ENCODE measurements at places on chromosomes 11 and 22.

GRCh38 chr22:40256516-40256915, 78.8 kb downstream of the TNRC6B start:
- DNase-seq, result no peak

GRCh38 chr11:61972112-61972671, 4.8 kb upstream of the FTH1 start:
- DNase-seq, result no peak

DNA sequence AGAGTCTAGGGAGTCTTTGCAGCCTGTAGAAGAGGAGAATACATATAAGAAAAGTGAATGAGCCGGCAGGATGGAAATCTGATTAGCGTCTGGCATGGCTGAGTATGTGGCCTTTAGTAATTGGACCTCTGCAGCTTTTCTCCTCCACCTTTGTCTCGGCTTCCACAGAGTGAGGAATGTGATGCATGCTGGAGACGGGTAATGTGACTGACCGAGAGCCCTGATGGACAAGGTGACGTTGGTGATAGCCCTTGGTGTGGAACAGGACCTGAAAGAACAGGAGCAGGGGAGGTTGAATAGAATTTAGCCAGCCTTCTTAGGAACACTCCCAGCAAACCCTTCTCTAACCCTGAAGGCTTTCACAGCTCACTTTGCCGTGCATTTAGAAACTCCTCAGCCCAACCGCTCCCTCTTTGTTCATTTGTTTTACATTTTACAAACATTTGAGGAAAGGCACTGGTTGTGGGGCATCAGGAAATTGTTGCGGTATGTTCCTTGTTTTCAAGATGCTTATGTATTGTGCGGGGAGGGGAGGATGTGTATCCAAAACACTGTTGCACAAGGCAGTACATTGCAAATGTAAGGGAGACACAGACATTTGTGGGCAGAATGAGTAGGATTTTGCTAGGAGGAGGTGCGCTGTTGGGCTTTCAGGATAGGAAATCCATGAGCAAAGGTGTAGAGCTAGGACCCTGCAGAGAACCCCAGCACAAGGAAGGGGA, 6.9 kb downstream of the GTPBP1 start:
- no peak for DNase-seq

GRCh38 chr11:115345840-115346239, 158.4 kb downstream of the CADM1 start:
- no peak for DNase-seq

GRCh38 chr11:3085052-3085451, 27.8 kb upstream of the CARS1 start:
- DNase-seq, result no peak

- no peak for DNase-seq
Measured at GRCh38 chr22:23913306-23913660, 19.1 kb downstream of the MIF start.

- DNase-seq, result no peak
Measured at GRCh38 chr22:37827056-37827455, 3.9 kb downstream of the GALR3 start.

- DNase-seq, result no peak
Measured at GRCh38 chr11:78398715-78399114, 18.9 kb downstream of the GAB2 start.

DNA sequence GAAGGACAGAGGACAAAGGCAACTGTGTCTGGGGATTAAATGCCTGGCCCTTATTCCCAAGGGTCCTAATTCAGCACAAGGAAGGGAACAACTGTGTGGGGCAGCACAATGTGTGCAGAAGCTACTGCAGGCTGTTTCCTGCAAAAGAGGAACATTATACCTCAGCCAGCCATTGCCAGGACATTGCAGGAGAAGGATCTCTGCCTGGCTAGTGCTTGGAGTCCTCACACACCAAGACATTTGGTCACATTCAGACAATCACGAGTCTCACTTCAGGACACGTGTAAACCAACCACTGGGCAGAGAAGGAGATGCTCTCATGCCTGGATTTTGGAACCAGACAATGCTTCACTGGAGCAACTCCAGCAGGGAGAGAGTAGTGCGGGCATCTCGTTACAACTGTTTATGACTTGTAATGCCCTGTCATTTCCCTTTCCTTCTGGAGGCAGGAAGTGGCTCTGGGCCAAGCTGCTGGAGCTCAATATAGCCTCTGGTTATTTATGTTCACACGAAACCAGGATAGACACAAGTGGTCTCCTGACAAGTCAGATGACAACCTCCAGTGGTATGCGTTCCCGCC, 23.9 kb upstream of the ZC3H12C start:
- DNase-seq, result no peak

- DNase-seq, result no peak
Measured at GRCh38 chr11:19546325-19546724, 166.3 kb upstream of the NAV2 start.

GRCh38 chr11:70312401-70313357, 42.2 kb downstream of the PPFIA1 start:
- no peak for DNase-seq

- no peak for DNase-seq
Measured at GRCh38 chr11:121938076-121938475, 177.9 kb downstream of the BLID start.

- DNase-seq, result no peak
Measured at GRCh38 chr11:57320719-57321387, 3.9 kb downstream of the TNKS1BP1 start.

GRCh38 chr11:98736833-98737232, 283.9 kb upstream of the CNTN5 start:
- no peak for DNase-seq

DNA sequence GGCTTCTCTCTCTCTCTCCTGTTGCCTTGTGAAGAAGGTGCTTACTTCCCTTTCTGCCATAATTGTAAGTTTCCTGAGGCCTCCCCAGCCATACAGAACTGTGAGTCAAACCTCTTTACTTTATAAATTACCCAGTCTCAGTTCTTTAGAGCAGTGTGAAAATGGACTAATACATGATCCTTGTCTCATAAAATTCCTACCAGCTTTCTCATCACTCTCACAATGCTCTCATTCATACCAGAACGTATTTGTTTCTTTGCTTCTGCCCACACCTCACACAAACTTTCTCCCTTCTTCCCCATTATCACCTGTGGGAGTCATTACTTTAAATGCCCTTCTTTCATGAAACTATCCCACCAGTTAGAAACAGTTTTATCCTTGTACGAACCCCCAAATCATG, 62.7 kb upstream of the ARHGAP42 start:
- DNase-seq, result no peak

DNA sequence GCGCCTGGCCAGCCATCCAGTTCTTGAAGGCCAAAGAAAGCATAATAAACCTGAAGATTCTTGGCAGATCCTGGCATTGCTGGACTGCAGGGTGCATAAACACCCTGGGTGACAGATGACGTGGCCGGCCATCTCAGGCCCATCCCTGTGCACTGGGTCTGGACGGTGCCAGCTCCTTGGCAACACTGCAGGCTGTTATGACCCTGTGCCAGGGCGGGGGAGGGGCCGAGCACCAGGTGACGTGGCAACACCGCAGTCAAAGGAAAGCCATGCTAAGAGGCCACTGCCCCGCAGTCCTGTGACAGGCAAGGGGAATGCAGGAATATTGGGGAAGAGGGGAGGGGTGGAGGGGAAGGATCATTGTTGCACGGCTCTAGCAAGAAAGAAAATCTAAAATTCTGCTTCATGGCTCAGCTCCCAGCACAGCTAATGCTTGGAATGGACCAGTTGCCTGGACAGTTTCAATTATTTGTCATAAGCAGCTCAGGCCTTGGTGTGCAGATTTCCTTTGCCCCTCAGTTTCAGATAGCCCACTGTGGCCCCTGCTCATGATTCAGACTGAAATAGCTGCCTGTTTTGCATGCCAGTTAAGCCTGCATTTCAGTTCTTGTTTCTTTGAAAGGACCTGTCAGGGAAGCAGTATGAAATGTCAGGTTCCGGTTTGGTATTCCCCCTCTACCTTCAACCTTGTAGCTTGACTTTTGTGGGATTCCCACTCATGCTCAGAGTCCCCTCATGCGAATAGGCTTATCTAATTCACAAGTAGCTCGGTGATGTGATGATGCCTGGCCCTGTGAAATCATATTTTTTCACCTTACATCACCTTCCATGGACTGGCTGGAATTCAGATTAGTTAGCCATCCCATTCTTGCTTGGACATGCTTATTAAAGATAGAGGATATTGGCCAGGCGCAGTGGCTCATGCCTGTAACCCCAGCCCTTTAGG, 29.7 kb upstream of the DDX6 start:
- DNase-seq, result no peak

DNA sequence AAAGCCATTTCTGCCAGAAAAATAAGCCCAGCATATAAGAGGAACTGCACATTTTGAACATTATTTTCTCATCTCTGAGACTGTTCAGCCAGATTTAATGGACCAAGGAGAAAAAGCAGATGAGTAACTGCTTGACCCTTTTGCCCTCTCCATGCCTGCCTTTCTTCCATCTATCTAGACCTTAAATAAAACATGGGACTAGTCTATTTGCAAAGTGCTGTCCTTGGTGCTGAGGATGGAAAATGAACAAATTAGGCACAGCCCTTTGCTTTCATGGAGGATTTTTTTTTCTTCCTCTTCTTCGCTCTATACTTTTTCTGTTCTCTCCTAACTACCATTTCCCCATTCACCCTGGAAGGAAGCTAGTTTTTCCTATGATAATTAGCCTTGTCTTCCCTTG, 361.3 kb downstream of the GRM5 start:
- DNase-seq, result no peak

GRCh38 chr11:17629113-17629512, 82.1 kb downstream of the OTOG start:
- no peak for DNase-seq

- no peak for DNase-seq
Measured at GRCh38 chr11:67776852-67777520, 102.6 kb upstream of the ALDH3B2 start.

GRCh38 chr22:26479043-26479791, 4.4 kb downstream of the HPS4 start:
- DNase-seq, result no peak

- no peak for DNase-seq
Measured at GRCh38 chr11:69546735-69547370, 65.4 kb downstream of the LINC01488 start.

GRCh38 chr11:66883016-66883965, 26.4 kb downstream of the LRFN4 start:
- no peak for DNase-seq

GRCh38 chr11:73142128-73142377, at the start of gene FCHSD2:
Gene FCHSD2, minus strand, starts transcription at chr11:73142318. Its CDS starts 441 bp downstream, at chr11:73141877.
- DNase-seq, result no peak

GRCh38 chr11:49995565-49995964, 13.2 kb upstream of the OR4C12 start:
- DNase-seq, result no peak

GRCh38 chr22:43854786-43855271, 7.5 kb downstream of the SULT4A1 start:
- DNase-seq, result no peak

DNA sequence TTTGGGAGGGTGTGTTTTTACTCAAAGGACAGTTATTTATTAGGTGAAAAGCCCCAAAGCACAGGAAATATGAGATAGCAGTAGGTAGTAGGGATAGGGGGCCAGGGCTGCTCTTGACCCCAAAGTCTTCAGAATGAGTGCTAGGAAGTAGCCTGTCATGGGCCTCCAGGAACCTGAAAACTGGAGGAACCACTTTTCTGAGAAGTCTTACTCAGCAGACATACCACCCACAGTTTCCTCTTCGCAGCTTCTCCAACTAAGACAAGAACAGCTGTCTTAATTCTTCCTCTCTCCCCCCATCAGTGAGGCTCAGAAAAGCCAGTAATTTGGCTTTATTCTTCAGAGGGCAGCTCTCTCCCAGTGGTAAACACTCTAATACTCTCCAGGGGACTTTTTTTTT, 84.0 kb upstream of the CTSC start:
- DNase-seq, result no peak

DNA sequence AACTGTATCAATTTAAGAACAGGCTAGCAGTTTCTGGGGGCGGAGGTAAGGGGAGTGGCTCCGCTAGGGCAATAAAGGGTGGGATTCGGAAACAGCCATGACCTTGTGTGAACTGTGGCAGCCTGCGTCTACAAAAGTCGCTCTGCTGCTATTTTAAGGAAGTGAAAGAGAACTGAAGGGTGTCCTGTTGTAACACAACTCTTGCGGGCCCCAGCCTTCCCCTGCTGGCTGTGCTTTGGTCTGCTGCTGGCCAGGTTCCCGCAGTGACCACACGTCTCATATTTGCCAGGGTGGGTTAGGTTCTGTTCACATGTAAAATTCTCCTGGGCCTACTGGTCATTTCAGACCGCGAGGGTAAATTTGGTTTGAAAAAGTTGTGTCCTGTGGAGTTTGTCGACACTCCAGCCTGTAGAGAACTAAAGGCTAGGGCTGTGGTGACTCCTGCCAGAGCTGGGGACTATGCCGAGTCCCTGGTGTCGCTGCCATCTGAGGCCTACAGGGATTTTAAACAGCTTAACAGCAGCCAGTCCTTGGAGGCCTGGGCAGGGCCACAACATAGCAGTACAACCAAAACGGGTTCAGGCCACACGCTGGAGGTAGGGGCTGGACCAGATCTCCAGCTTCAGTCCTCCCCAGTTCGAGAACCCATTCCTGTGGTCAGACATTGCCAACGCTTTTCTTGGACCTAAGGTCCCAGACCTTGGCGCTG, 1.1 kb upstream of the PPFIBP2 start:
- DNase-seq, result no peak

- no peak for DNase-seq
Measured at GRCh38 chr22:45019861-45020655, 10.3 kb upstream of the PHF21B start.

DNA sequence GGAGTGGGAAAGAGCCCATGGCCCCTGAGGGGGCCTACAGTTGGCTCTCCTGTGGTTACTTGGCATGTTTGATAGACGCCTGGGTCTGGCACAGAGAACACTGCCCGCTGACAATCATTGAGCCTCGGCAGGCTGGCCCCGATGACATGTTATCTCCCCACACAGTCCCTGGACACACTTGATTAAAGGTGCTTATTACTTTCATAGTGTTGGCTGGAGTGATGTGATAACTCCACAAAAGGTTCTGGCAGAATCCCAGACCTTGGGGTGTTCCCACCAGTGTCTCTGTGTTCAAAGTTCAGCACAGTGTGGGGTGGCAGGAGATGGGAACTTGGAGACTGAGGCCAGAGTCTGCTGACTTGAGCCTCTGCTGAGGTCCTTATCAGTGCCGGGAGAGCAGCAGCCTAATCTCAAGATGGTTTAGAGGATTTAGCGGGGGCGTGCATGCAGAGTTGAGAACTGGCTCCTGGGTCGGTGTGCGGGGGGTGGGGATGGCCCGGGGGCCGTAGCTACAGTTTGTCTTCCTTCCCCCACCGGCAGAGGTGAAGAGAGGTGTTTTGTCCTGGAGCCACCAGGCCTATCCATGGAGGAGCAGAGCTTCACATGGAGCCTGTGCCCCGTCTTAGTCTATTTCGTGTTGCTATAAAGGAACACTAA, 22.5 kb downstream of the PARVB start:
- DNase-seq, result no peak

GRCh38 chr22:24170188-24170587, 11.1 kb upstream of the SUSD2 start:
- DNase-seq, result no peak

Measured in activated T-helper 1 cell treated with Interleukin-2 at 50 U/mL for 16 hours (primary cell).